ENCODE measurements at places on chromosomes 1 and 21.

DNA sequence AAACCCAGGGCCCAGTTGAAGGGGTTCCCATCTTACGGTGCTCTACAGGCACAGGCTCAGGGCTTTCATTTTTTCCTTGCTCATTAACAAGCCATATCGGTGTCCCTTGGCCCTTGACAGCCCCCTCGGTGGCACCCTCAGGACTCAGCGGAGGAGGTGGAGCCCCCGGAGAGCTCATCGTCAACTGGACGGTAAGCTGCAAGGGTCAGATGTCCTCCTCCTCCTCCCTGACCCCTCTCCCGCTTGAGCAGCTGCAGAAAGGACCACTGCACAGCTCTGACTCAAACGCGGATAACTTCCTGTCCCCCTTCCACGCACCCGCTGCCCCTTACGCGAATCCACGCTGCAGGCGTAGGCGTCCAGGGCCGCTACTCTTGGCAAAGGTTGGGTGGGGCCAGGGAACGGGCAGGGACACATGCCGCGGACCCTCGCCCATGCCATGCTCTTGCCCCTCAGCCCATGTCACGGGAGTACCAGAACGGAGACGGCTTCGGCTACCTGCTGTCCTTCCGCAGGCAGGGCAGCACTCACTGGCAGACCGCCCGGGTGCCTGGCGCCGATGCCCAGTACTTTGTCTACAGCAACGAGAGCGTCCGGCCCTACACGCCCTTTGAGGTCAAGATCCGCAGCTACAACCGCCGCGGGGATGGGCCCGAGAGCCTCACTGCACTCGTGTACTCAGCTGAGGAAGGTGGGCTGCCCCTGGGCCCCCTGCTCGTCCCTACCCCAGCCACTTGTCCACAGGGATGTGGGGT, 14.7 kb downstream of the TMEM81 start:
- no peak for DNase-seq

DNA sequence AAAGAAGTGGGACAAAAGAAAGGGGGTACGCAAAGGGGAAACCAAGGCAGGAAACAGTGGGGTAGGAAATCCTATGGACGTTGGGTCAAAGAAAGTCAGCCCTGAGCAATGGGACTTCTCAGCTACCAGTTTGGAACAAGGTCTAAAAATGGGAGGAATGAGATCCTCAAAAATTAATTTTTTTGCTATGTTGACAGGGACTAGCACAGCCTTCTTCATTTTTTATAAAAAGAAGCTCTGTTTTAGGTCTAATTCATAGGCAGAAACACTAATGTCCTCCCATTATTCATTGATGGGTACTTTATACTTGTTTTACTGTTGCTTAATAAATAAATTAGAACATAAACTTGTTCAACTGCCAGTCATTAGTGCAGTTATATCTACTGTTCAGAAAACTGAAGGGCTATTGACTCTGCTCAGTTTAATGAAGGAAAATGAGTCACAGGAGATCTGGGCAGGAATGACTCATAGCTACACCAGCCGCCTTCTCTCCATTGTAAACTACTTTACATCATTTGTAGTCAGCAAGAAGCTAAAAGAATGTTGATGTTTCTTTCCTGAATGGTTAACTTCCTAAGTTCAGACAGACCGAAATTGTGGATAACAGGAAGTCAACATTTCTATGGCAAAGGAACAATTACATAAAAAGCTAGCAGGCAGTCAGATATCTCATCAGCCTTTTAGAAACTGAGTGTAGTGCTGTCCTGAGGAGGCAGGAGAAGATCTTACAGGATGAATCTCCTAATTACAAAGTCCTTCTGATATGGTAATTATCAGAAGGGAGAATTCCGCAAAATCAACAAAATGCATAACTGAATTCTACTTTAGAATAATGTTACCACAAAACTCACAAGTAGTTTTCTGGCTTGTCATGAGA, 356.4 kb upstream of the PKN2 start:
- no peak for DNase-seq

- DNase-seq, result peak; percentile 94
These were observed 1.8 kb upstream of the CDKN2C start for GRCh38 chr1:50968158-50968820.

DNA sequence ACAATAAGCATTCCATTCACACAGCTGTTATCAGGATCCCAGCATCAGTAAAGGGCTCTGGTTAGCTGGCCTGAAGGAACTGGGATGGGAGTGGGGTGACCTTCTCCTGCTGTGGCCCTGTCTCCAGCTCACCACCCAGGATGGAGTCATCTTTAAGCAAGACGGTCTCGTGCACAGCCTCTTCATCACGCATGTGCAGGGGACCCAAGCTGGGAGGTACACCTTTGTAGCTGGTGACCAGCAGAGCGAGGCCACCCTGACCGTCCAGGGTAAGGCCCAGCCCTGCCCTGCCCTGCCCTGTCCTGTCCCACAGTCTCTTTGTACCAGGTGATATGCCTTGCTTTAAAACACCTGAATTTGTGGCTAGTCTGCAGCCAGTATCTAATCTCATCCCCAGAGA, 24.3 kb downstream of the IGFN1 start:
- no peak for DNase-seq

- no peak for DNase-seq
These were observed 34.3 kb upstream of the PTGFRN start for GRCh38 chr1:116875391-116875790.

GRCh38 chr1:161121042-161121650, 3.2 kb downstream of the NIT1 start:
- no peak for DNase-seq

- no peak for DNase-seq
These were observed 29.4 kb upstream of the GCLM start for GRCh38 chr1:93938461-93939145.

GRCh38 chr1:42322577-42322976, 12.5 kb downstream of the FOXJ3 start:
- no peak for DNase-seq

DNA sequence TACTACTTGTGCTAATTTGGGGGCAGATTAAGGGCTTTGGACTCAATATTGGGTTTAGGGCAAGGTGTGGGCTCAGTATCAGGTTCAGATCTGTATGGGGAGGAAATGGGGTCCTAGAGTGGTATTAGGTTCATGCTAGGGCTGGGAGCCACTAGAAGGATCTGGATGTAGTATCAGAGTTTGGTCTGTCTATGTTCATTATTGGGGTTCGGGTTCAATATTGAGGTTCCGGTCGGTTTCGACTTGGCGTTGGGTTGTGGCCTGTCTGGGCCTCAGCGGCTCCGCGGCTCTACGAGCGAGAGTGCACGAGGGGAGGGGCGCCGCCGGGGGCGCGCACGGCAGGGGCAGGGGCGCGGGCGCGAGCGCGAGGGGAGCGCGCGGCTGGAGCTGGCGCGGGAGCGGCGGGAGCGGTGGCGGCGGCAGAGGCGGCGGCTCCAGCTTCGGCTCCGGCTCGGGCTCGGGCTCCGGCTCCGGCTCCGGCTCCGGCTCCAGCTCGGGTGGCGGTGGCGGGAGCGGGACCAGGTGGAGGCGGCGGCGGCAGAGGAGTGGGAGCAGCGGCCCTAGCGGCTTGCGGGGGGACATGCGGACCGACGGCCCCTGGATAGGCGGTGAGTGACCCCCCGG, at the start of gene PTPRF:
Gene PTPRF, plus strand, starts transcription at position 401 of the 624 bp plus-strand sequence. CDS start 14,193 bp downstream, outside the sequence.
- DNase-seq, result peak; percentile 28

DNA sequence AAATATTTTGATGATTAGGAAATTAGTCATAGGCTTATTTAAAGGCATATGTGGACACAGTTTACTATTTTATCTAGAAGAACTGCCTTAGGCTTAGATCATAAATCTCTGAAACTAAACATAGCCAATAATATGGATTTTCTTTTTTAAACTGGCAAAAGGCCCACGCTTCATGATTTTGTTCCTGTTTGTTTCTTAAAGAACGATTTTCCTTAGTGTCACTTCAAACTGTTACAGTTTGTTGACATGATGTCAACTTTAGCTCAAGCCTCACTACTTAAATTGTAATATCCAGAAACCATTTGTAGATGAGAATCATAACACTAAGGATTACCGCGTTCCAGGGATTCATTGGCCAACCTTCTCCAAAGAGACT, 322.6 kb downstream of the HHIPL2 start:
- no peak for DNase-seq

- DNase-seq, result no peak
These were observed 890.9 kb downstream of the MRPL39 start for GRCh38 chr21:24716281-24716918.

DNA sequence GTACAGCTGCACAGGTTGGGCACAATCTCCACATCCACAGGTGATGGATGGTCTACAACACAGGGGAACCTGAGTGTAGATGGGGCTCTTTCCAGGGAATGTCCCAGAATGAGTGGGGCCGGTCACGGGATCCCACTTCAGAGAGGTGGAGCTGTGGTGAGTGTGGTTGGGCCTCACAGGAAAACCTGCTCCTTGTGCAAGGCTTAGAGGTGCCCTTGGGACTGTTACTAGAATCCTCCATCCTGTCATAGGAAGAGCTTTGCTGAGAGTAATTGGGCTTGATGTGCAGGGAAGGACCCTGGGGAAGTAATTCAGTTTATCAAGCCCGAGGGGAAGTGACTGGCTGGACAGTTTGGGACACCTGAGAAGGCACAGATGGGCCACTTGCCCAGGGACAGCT, 137.9 kb downstream of the ZSCAN20 start:
- no peak for DNase-seq

GRCh38 chr1:98842241-98842640, 162.4 kb downstream of the PLPPR5 start:
- DNase-seq, result no peak

GRCh38 chr1:212498283-212499040, 65.7 kb downstream of the NENF start:
- no peak for DNase-seq

DNA sequence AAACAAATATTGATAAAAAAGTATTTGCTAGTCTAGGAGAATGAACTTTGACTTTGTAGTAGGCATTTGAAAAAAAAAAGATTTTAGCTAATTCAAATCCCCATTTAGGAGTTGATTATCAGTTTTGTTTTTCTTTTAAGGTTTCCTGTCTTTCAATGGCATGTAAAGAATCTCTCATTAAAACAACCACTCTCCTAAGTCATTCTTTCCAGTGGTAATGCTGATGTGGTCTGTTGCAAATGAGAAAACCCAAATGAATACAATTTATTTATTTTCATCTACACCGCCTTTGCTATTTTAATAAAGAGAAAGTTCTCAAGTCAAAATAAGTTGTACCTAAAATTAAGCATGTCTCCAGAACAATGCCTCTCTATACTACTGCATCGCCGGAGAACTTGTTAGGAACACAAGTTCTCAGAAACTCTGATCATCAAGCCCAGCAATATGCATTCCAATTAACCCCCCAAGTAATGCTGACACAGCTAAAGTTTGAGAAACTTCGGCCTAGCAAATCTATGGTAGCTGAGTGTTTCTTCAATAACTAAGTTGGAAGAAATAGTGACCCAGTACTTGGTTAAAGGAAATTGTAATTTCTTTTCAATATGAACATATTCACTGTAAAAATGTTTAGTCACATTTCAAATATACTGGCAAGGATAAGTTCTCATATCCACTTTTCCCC, 255.1 kb downstream of the PTPRC start:
- no peak for DNase-seq

DNA sequence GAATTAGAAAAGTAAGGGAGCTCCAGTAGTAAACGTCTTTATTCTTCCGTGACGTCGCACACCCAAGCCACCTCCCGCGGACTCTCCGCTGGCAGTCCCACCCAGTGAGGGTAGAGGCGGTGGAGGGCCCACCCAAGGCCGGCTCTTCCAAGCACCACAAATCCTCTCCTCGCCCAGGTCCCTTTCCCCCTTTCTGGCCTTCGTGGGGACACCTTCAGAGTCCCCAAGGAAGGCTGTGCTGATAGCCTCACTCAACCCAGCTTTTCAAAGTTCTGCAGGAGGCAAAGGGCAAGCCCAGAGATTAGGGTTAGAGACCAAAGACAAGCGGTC, 349 bp upstream of the GPN2 start:
- DNase-seq, result no peak

DNA sequence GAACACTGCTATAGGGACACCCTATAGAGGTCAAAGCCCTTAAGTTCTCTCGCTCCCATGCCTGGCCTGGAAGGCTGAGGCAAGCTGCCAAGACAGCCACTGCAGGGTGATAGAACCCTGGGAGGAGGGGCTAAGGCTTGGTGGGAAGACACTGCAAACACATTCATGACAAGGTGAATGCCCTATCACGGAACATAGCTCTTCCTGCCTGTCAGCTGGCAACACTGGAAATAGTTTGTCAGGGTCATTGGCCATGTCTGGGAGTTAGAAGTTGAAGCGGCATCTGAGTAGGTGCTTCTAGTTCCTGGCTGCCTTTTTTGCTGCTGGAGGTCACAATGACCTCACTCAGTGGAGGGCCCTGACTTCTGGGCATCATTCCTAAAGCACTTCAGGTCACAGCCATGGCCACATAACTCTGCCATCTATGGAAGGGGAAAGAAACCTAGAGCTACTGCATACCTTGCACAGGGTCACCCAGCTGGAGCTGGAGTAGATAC, 4.2 kb downstream of the FABP3 start:
- DNase-seq, result peak; percentile 84

DNA sequence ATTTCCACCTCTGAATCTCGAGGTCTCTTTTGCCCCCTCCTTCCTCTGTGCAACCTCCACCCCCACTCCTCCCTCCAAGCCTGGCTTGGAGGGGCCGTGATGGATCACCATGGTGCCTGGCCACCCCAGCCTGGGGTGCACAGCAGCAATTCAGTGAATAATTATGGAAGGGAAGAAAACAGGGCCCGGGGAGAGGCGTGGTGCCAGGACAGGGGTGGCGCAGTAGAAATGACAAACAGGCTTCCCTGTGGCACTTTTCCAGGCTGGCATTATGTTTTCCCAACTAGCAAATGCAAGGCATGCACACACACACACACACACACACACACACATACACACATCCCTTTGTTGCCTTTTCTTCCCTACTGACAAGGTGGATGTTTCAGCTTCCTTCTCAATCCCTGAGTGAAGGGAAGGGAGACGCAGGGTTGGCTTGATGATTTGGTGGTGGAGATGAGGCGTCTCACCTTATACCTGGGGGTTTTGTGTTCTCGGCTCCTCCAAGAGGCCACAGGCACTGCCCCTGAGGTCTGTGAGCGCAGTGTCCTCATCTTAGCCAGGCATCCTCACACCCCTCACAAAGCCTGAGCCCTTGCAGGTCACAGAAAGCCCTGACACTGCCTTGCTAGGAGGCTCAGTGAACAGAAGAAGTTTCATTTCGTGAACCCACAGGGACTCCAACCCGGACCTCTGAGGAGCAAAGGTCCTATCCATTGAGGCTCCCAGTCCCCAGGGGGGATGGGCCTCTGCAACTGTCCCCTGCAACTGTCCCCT, 215.8 kb downstream of the MATN1 start:
- no peak for DNase-seq

- no peak for DNase-seq
These were observed at the start of gene LY9 for GRCh38 chr1:160795951-160796383. LY9 (plus strand) TSS chr1:160796174; CDS start chr1:160796188, 14 bp downstream.

GRCh38 chr1:236953151-236953700, 51.0 kb downstream of the MT1HL1 start:
- no peak for DNase-seq

- no peak for DNase-seq
These were observed 74.1 kb downstream of the OLFML2B start for GRCh38 chr1:161949548-161949947.

- peak; percentile 49 for DNase-seq
These were observed 22.1 kb downstream of the OMA1 start for GRCh38 chr1:58524353-58524945.
